ENCODE measurements at places on chromosomes 5 and 9.

GRCh38 chr5:93793159-93793781 is 51.9 kb upstream of the POU5F2 start:
- no peak for DNase-seq

GRCh38 chr9:96169484-96169883 is 132.5 kb downstream of the HSD17B3 start:
- DNase-seq: no peak

DNA sequence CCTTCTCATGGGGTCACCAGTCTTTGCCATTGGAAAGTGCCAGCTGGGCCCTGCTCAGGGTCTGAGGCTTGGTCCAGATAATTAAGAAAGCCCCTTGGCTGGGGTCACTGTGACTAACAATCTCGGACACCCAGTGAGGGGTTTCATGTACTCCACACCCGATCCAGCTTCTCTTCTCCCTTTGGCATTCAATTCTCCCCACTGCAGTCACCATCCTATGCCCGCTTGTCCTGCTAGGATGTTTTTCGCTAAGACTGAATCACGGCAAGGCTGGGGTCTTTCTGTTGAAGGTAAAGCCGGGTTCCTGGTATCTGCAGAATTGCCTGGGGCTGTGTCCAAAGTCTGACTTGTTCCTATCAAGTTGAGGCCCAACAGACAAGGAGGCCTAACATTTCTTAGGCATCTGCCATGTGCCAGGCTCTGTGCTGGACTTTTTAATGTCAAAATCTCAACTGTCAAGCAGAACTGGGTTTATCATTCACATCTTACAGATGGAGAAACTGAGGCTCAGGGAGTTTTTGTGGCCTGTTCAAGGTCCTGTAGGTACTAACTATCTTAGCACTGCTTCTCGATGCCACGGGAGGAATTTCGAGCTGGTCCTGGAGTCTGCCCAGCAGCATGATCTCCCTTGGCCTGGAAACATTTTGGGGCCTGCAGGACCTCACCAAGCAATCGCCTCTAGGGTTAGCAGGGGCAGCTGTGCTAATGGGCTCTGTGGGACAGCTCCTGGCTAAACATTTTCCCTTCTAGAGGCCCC is 142.0 kb upstream of the ALDH1B1 start:
- no peak for DNase-seq

DNA sequence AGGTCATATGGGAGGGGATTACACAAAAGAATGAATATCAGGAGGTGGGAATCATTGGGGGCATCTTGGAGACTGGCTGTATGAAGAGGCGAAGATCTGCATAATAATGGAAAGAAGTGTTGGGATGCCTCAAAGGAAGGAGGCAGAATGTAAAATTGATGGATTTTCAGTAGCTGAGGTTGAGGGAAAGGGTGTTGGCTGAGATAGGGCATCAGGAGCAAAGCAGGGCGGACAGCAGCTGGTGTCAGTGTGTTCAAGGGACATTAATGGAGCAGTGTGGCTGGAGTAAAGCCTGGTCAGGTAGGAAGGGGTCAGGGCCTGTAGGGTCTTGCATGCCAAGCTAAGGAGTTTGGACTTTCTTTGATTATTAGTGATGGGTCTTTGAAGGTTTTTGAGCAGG is 65.2 kb upstream of the TNFAIP8 start:
- no peak for DNase-seq

DNA sequence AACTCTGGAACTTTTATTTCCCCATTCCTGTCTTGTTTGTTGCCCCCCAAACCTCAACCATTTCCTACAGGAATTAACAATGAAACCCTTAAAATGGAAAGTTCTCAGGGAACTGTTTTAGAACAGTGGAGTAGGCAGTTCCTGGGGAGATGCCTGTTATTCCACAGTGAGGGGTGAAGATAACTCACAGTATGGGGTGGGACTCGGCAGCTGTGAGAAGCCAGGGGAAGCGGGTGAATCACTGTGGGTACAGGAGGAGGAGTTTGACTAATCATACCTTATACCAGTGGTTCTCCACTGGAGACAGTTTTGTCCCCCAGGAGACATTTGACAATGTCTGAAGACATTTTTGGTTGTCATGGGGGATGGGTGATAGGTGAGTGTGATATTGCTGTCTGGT is 36.9 kb upstream of the GLRA1 start:
- no peak for DNase-seq

DNA sequence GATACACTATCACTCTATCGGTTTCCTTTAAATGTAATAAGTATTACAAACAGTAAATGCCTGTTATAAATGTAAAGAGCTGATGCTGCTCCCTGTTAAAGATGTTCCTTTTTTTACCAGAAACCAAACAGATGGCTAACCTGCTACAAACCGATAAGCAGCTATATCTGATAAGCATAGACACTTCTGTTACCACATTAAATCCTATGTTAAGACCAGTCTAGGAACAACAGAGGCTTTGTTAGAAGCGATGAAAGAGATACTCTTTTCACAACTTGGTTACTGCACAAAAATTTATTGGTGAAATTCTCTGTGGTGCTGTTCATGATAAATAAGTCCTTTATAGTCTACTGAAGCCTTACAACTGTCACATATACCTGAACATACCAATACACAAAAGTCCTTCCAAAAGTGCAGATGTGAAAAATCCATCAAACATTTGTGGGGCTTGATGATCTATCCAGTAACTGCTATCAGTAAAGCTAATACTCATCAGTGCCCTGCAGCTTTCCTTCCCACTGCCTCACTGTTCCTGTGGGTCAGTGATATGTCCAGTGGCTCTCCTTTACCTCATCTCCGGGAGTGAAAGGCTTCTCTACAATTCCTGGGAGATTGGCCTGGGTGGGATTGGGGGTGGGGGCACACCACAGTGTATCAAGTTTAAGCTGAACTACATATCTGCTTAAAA is 25.8 kb upstream of the PRXL2C start:
- DNase-seq: no peak

GRCh38 chr5:107567901-107568671 is 102.7 kb downstream of the EFNA5 start:
- DNase-seq: no peak

DNA sequence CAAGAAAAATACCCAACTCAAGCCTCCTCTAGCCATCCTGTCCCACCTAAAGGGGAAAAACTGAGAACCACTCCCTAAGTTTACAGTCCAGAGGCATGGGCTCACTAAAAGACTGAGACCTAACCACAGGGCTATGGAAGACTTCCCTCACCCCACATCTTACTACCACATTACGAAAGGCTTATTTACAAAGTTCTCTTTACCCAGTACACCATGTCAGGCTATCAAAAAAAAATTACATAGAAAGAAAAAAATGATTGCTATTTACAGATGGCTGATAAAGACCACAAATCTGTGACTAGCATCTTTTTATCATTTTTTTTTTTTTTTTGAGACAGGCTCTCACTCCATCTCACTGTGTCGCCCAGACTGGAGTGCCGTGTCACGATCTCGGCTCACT is 69.7 kb upstream of the TNPO1 start:
- no peak for DNase-seq

GRCh38 chr9:75903785-75904360 is 13.4 kb downstream of the PCSK5 start:
- DNase-seq: no peak

- no peak for DNase-seq
Measured at GRCh38 chr5:92237896-92238295, 854.8 kb upstream of the ARRDC3 start.

- no peak for DNase-seq
Measured at GRCh38 chr5:15013654-15014463, 142.3 kb upstream of the ANKH start.

- DNase-seq: no peak
Measured at GRCh38 chr9:34741628-34742027, 31.7 kb upstream of the CCL21 start.

- no peak for DNase-seq
Measured at GRCh38 chr9:75190762-75191161, 102.4 kb downstream of the OSTF1 start.

- no peak for DNase-seq
Measured at GRCh38 chr5:180495991-180496741, 2.0 kb downstream of the CNOT6 start.

DNA sequence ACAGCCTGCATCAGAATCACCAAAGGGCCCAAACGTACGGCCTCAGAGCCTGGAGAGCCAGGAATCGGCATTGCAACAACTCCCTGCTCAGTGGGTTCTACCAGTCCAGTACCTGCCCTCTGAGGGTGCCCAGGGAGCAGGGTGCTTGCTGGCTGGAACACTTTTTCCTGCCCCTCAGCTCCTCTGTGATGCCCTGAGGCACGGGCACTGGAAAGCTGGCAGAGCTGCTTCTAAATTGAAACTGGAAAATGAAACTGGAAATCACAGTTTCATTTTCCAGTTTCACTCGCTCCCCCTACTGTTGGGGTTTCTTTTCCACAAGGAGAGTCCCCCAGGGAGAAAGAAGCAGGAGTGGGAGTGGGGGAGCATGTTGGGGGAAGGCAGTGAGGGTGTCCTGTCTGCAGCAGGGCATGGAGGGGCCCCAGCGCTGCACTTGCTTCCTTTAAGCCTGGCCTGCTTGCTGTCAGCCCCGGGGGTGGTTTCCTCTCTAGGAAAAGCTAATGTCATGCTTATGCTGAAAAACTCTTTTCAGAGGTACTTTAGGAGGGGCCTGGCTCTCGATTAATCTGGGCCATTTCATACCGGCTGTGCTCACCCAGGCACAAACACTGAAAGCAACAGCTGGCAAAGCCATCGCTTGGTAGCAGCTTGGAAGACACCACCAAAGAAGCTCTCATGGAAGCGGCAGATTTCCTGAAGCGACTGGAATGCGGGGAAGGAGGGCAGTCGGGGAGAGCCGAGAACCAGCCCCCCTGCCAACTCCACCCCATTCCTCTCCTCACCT is 26.2 kb downstream of the IRF1 start:
- no peak for DNase-seq
